ENCODE measurements at places on chromosomes 2 and 18. TPM values are rescaled to one million over a fixed set of nuclear protein-coding genes. Genes with fewer than 3 reads are reported as not detected.

Gene GALNT5
- 28.8 TPM for total RNA-seq

Gene TDRD15
- not detected for total RNA-seq

Gene FEZ2
- total RNA-seq = 57.1 TPM

Gene ALMS1
- 13.6 TPM for total RNA-seq

Gene POTEF
- total RNA-seq = not detected

Gene RGPD3
- 0.13 TPM for total RNA-seq

Gene IL36G
- not detected for total RNA-seq

Gene OSBPL6
- total RNA-seq = 0.53 TPM

Gene CDCA7
- 0.56 TPM for total RNA-seq

Gene IL36A
- total RNA-seq = not detected

Gene ABHD1
- total RNA-seq = not detected

Gene NEU4
- not detected for total RNA-seq

Gene RAX
- total RNA-seq = not detected

Gene GULP1
- 62.0 TPM for total RNA-seq

Gene C18orf54
- 3.9 TPM for total RNA-seq

Gene EDAR
- total RNA-seq = not detected

Gene GREB1L
- 1.2 TPM for total RNA-seq

Gene ANKRD62
- not detected for total RNA-seq

Gene EPAS1
- total RNA-seq = 99.0 TPM

Gene NT5C1B
- total RNA-seq = not detected

Gene KLHL14
- not detected for total RNA-seq

Gene REG1A
- not detected for total RNA-seq

Gene C1GALT1C1L
- total RNA-seq = 0.31 TPM

Gene EVA1A
- total RNA-seq = 29.3 TPM

Gene PECR
- 11.6 TPM for total RNA-seq

Gene HDHD2
- total RNA-seq = 21.3 TPM

Gene SULT1C4
- 0.19 TPM for total RNA-seq

Gene UGT1A4
- total RNA-seq = not detected

Gene MEP1B
- total RNA-seq = not detected

Gene KCNJ3
- not detected for total RNA-seq

Data from aortic smooth muscle cell (primary cell).